SJCRH30 (cell line): ENCODE measurements at places on chromosomes 1 and 21. TPM values are rescaled to one million over a fixed set of nuclear protein-coding genes. Genes with fewer than 3 reads are reported as not detected.

- H3K4me3 ChIP-seq = no peak overlapping the region
- no peaks in the 10 kb centered on the region for H3K27me3 ChIP-seq
- DNase-seq = peak; percentile 3
Measured at GRCh38 chr21:30714456-30714855, 4.1 kb downstream of the KRTAP21-3 start.

GRCh38 chr1:38586993-38587646 lies 272.5 kb downstream of the RRAGC start:
- no peak overlapping the region for H3K27ac ChIP-seq
- no peak overlapping the region for H3K4me3 ChIP-seq

The SPEN gene
- total RNA-seq = 47.2 and 55.7 TPM in 2 replicates

The GJB5 gene
- not detected in 2 replicates for total RNA-seq

DNA sequence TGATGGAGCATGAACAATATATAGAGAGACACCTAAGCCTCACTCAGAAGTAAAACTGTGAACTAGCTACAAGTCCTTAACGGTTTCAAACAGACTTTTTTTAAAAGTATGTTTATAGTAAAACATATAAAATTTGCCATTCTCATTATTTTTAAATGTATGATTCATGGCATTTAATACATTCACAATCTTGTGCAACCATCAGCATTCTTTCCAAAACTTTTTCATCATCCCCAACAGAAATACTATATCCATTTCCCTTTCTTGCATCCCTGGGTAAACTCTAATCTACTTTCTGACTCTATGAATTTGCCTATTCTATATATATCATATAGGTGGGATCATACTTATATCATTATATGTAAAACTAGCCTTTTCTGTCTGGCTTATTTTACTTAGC lies 25.5 kb downstream of the EVI5 start:
- H3K27ac ChIP-seq = no peak overlapping the region
- DNase-seq = no peak
- no peaks in the 10 kb centered on the region for H3K27me3 ChIP-seq
- H3K4me1 ChIP-seq = no peaks in the 10 kb centered on the region

- no peaks in the 10 kb centered on the region; the same call in 1 of the 2 replicates for H3K36me3 ChIP-seq
- H3K4me3 ChIP-seq = no peak overlapping the region
- H3K27me3 ChIP-seq = no peaks in the 10 kb centered on the region
- no peak overlapping the region for H3K27ac ChIP-seq
- DNase-seq = no peak
- H3K4me1 ChIP-seq = no peaks in the 10 kb centered on the region
Measured at GRCh38 chr1:212645546-212646543, 37.3 kb downstream of the ATF3 start.

DNA sequence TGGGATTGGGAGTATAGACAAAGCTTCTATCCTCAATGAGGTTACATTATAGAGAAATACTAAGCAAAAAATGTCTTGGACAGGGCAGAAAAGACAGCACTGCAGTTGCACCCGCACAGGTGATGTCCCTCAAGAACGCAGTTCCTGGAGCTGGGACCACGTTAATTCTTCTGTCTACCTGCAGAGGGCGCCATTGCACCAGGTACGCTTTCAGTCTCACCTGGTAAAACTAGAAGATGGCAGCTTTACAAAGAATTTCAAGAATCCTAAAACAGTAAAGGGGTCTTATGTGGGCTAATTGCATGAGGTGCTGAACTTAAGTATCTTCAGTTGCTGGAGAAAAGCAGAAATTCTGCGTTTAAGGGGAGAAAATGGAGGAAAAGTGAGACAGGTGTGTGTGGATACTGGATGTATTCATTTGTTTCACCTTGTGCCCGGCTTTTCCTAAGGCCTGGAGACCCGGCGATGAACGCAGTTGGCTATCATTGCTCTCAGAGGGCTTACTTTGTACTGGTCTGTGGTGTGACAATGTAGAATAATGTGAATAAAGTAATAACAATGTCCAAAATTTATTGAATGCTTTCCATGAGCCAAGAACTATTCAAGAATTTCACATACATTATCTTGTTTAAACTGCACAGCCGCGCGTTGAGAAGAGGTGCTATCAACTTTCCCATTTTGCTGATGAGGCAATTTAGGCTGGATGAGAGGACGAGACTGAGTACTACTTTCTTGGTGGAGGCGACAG lies 276.3 kb upstream of the GREM2 start:
- no peaks in the 10 kb centered on the region for H3K4me1 ChIP-seq
- H3K36me3 ChIP-seq = no peaks in the 10 kb centered on the region
- H3K27ac ChIP-seq = no peak overlapping the region

GRCh38 chr1:248622570-248623001 lies 12.3 kb downstream of the OR2T11 start:
- H3K4me1 ChIP-seq = no peaks in the 10 kb centered on the region
- no peak overlapping the region for H3K27ac ChIP-seq
- H3K4me3 ChIP-seq = no peak overlapping the region
- peak; percentile 57 for DNase-seq
